ENCODE measurements at places on chromosomes 6 and 20.
A peak's percentile ranks its signal among the peaks of the same experiment; 100 is the strongest.

DNA sequence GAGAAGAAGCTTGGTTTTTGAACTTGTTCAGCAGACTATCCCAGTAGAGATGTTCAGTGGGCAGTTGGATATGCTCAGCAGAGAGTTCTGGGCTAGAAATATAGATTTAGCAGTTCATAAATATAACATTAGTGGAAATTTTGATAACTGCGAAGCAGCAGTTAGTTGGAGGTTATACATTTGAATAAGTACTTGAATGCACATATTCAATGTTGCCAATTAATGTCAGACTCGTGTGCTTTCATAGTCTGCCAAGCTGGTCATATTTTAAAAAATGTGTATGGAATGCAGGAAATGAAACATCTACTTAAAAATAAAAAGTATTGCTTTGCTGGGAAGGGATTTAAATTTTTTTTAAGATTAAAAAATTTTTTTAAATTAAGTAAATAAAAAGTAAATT is 92.5 kb upstream of the E2F3 start:
- DNase-seq: no peak

DNA sequence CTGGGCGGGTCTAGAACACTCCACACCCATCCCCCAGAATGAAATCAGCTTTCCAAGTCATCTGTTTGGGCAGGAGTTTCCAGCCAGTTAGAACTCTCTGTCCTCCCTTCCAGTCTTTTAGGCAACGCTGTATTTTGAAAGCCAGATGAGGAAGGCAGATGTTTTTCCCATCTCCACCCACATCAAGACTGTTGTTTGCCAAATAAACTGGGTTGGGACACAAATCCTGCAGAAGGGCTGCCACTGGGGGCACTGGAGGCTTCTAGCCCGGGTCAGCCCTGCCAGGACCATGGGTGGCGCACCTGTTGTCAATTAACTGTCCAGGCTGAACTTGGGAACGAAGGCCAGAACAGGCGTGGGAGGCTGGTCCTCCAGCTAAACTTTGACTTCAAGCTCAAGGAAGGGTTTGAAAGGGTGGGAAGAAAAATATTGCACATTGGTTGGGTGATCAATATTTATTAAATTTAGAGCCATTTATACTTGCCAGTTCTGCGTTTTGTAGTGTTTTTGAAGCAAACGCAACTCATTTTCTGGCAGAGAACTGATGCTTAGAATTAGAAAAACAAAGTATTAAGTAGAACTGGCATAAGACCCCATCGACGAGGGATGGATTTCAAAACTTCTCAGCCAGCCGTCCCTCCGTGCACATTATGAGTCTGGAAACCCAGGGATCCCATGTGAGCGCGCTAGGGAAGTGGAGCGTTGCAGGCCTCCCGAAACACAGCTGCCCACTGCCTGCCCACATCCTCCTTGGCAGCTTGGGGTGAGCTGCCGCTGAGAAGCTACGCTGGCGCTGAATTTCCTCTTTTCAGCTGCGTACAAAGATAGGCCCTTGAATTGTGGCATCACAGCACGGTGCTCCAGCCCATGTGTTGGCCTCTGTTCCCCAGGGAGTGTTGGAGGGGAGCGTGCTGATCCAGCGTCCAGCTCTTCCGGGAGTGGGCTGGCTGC is 297.4 kb downstream of the QKI start:
- DNase-seq: peak; percentile 89

DNA sequence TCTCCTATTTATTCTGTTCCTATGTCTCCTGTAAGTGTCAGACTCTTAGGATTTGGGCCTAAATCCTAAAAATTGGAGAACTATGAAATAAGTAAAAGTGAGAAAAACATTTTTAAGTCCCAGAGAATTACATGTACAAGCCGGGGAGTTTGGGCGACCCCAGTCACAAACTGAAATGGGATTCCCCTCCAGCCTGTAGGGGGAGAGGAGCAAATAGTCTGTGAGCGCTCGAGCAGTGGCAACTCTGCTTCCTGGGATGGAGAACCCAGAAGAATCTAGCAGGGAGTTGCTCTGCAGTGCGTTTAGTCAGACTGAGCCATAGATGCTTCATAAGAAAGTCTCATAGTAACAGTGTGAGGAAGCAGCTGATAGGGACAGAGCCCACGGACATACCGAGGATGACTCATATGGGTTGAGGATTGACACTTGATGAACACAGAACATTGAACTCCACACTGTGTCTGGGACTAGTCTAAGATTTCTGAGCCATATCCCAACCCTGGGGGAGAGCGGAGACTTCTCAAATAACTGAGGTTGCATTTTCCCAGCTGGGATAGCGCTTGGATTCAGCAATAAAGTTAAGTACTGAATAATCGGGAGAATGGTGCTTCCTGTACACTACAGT is 437.2 kb downstream of the BCKDHB start:
- no peak for DNase-seq

- DNase-seq: no peak
Observed at GRCh38 chr20:14955399-14955798, 618.0 kb upstream of the FLRT3 start.

DNA sequence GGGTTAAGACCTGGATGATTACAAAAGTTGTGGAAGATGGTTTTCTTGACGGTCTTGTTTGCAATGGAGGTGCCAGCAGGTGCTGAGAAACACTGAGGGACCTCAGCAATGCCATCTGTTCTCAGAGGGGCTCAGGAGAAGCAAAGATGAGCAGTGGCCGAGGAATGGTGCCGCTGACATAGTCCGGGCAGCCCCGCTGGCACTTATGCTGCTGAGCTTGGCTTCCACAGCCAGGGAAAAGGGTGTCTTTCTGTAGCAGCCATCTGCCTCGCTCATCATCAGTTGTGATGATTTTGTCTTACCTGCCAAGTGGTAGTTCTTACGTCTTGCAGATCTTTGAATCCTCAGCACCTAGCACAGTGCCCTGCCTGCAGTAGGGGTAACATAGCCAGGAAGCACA is 55.7 kb downstream of the PPP1R14C start:
- DNase-seq: no peak

DNA sequence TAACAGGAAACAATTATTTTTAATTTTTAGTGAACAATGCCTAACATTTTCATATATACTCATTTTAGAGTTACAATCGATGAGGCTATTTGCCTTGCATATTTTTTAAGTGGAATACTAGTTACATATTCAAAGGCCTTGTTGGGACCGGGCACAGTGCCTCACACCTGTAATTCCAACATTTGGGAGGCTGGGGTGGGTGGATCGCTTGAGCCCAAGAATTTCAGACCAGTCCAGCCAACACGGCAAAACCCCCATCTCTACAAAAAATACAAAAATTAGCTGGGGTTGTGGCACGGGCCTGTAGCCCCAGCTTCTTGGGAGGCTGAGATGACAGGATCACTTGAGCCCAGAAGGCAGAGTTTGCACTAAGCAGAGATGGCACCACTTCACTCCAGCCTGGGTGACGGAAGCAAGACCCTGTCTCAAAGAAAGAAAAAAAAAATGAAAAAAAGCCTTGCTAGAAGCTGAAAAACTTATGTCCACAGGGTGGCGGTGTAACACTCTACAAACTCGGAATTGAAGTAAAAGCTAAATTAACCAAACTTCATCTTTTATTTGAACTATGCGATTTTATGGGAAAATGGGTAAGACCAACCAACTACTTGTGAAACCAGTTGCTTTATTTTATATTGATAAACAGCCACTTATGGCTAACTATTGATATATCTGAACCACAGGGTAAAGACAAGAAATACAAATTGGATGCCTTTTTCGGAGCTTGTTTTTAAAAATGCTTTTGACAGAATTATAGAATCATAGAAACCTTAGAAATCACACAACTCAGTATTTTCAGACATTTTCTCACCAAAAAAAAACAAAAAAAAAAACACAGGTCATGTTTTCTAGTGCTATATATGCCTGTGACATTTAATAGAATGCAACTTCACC is 24.1 kb upstream of the ROS1 start:
- DNase-seq: no peak

GRCh38 chr6:106659859-106660258 is 30.5 kb downstream of the QRSL1 start:
- no peak for DNase-seq

- DNase-seq: no peak
Observed at GRCh38 chr20:43900496-43900895, 14.2 kb upstream of the TOX2 start.

DNA sequence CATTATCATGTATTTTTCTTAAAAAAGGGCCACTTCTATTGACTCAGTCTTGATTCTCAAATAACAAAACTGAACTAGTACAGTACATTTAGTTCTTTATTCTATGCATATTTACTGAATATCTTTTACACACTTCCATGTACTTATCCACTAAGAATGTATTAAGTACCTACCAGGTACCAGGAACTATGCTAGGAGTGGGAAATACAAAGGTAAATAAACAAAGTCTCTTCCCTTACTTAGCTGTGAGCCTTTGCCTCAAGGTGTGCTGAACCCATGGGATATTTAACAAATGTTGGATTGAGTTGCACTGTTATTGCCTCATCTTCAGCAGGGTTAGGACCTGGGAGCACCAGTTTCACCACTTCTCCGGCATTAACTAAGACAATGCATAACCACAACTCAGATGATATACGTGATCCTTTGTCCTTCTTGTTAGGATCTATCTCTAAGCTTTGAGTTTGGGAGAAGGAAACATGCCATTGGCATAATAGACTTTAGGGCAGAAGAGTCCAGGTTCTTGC is 533.9 kb downstream of the TFAP2B start:
- DNase-seq: no peak

DNA sequence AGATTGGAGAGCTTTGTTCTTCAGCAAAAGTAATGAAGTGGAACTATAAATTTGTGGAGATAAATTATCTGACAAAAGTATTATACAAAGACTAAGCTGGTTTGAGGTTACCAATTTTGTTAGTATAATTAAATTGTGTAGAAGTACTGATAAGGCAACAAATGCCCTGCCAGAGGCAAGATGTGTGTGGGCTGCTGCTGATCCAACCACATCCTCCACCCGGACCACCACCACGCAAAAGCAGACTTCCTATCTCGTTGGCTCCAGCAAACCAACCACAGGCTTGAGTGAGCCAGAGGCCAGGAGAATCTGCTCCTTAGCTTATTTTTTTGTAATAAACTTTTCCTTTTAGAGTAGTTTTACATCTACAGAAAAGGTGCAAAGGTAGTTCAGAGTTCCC is 1.1 kb upstream of the MYLK4 start:
- no peak for DNase-seq

- DNase-seq: no peak
Observed at GRCh38 chr6:164075981-164076615, 661.6 kb downstream of the QKI start.

GRCh38 chr6:134373282-134373922 is 55.5 kb upstream of the SGK1 start:
- peak; percentile 85 for DNase-seq

DNA sequence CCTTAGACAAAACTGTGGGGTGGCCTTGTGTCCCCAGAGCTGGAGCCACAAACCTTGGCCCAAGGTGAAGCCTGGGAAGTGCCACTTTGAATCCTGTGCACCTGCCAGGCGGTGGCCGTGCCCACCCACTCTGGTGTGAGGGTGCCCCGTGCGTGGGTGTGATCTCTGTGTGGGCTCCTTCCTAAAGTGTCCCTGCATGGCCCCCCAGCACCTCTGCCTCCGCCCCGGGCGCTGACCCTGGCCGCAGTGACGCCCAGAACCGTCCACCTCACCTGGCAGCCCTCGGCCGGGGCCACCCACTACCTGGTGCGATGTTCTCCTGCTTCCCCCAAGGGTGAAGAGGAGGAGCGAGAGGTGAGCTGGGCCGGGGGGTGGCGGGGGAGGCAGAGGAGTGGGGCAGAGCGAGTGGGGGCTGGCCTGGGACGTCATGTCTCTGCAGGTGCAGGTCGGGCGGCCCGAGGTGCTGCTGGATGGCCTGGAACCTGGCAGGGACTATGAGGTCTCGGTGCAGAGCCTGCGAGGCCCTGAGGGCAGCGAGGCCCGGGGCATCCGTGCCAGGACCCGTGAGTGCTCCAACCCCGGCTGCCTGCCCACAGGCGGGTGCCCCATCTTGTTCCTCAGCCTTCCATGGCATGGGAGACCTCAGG is 18.3 kb downstream of the COL20A1 start:
- DNase-seq: no peak

DNA sequence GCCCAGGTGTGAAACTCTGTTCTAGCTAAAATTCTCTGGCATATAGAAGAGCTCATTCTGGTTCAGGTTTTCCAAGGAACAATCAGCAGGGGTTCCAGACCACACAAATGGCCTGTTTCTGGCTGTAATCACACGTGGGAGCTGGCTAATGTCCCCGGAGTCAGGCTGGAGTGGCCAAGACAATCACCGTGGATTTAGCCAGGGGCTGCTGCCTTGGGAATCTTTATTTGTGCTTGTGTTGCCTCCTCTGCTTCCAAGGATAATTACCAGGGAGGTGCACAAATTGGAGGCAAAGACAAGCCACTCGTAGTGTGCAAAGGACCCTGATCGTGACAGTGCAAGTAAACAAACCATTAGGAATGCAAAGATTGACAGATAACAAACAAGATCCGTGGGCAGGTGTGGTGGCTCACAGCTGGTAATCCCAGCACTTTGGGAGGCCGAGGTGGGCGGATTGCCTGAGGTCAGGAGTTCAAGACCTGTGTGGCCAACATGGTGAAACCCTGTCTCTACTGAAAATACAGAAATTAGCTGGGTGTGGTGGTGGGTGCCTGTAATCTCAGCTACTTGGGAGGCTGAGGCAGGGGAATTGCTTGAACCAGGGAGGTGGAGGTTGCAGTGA is 77.3 kb downstream of the KCNB1 start:
- no peak for DNase-seq

DNA sequence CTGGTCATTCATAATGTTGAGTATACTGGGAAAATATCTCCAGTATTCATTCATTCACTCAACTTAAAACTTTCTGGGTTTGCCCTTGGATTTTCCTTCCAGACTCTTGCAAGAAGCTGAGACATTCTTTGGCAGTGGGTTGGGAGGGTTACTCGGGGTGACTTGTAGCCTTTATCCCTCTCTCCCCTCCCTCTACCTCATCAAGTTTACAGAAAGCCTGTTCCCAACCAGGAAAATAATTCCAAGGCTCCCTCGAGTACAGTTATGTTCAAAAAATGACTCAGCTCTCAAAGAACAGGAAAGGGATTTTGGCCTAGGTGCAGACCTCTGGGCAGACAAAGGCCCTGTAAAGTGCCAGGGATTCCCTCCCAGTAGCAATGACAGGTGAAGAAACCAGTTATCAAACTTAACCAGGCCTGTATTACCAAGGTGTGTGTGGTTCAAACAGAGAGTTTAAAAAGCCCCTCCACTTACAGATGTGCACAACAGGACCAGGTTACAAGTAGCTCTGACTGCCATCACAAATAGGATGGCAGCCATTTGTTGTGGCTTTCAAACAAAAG is 22.2 kb downstream of the FKBP1A start:
- DNase-seq: peak; percentile 51

Measured in tibial artery (tissue), 4 donors.